Uterus (tissue), 4 donors: ENCODE measurements at places on chromosomes 4 and X.

DNA sequence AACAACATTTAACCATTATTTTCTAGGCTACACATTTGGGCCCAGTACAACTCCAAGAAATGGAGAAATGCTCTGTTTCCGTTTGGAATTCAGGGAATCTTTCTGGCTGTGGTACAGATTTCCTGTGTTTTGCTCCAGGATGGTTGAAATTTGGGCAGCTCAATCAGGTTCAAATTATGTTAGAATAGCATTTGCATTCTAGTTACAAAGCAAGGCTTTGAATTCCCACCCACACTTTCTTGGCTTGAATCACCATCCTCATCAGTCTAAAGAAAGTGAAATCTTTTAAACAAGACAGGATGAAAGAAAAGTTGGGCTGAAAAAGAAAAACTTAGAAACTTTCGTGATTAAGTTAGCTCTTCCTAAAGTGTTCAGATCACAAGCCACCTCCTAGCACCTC is 98.1 kb upstream of the VCX3B start:
- DNase-seq: no peak

GRCh38 chr4:128379860-128380259 is 92.2 kb upstream of the PGRMC2 start:
- peak; percentile 38 for DNase-seq

DNA sequence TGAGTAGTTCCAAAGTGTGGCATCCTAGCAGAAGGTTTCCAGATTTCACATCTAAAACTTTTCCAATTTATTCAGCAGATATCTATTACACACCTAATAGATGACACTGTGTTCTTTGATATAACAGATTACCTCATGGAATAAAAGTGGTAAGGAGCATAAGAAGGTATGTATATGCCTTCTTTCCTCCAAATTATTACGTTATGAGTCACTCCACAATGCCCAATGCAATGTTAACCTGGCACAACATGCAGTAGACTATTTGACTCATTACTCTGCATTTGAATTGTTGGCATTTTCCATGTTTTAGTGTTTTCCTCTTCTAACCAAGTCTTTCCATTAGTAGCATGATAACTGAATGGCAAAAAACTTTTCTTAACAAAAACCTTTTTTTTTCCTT is 383.6 kb downstream of the ADGRL3 start:
- DNase-seq: no peak

- DNase-seq: no peak
Measured at GRCh38 chr4:186137196-186137794, 32.8 kb downstream of the FAM149A start.

DNA sequence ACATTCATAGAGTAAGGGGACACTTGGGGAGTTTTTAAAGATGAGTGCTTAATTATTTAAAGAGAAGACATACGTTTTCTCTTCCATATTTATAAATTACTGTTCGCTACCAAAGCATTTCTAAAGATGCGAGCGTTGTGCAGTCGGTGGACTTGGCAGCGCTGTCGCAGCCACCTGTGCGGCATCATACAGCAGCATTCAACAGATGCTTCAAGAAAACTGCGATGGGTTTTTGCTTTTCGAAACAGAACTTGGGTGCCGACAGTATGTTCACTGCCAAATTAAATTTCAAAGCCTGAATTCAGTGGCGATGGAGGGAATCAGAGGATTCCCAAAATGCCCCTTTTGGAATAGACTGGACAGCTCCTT is 1.6 kb upstream of the HTR2C start:
- no peak for DNase-seq

DNA sequence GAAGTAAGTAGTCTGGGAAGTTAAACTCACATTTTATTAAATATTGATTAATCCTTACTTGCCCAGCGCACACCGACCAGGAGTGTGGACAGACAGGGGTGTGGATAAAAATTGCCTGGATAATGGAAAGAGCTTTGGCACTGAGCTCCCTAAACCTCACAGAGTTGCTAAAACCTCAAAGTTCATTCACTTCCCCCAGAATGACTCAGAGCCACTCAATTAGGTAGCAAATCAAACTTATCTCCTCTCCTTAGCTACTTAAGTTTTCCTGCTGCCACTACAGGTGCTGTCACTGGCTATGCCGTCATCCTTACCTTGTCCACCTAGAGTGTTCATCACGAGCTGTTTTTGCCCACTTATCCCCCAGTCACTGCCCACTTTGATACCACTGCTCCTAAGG is 27.0 kb upstream of the MID1IP1 start:
- no peak for DNase-seq

GRCh38 chrX:103779141-103779789 is 2.6 kb downstream of the PLP1 start:
- no peak for DNase-seq

DNA sequence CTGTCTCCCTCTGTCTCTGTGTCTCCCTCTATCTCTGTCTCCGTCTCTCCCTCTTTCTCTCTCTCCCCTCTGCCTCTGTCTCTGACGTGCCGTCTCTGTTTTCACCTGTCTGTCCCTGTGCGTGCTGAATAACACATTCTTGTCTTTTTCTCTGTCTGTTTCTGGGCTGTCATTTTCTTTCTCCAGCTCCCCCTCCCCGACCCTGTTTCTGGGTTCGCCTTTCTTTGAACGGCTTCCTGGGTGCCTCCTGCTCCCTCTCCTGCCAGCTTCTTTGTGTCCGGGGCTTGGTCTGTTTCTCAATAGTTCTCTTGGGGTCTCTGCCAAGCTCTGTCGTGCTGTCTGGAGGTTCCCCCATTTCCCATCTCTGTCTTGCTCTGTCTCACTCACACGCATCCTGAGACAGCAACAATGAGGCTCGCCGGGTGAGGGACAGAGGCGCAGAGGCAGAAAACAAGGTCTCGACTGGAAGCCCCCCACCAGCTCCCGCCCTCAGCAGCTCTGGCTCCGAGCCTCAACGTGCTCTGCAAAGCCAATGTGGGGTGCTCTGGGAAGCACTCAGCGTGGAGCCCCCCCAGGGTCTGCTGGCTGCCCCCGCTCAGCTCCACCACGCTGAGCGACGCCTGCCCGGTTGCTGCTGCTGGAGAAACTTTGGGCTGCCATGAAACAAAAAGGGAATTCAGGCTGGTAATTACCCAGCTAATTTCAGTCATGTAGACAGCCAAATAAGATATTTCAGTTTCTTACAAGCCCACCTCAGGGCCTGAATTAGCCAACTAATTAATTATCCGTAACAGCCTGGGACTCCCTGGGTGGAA is 3.4 kb downstream of the CPLX1 start:
- DNase-seq: no peak

GRCh38 chr4:128241981-128242380 is 45.6 kb downstream of the PGRMC2 start:
- DNase-seq: no peak

DNA sequence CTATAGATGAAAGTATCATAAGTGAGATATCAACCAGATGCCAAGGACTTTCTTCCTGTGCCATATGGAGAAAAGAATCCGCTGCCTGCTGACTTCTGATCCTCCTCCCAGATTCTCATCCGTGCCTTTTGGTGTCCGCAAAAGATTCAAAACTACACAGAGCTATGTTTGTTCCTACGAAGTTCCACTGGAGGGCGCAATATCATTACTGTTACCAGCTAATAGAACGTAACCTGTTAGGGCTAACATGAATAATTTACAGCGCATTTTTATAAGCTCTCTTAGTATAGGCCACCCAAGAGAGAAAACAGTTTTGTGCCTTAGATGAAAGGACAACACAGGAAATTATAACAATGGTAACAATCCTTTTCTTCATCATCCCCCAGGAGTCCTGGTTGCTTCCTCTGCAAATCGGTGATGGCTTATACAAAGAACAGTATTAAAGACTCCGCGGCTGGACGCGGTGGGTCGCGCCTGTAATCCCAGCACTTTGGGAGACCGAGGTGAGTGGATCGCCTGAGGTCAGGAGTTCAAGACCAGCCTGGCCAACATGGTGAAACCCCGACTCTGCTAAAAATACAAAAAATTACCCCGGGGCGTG is 22.8 kb upstream of the CENPVL3 start:
- DNase-seq: no peak

- DNase-seq: no peak
Measured at GRCh38 chr4:89538886-89539285, 231.3 kb upstream of the GPRIN3 start.

GRCh38 chr4:17204908-17205307 is 306.5 kb upstream of the LDB2 start:
- DNase-seq: no peak

DNA sequence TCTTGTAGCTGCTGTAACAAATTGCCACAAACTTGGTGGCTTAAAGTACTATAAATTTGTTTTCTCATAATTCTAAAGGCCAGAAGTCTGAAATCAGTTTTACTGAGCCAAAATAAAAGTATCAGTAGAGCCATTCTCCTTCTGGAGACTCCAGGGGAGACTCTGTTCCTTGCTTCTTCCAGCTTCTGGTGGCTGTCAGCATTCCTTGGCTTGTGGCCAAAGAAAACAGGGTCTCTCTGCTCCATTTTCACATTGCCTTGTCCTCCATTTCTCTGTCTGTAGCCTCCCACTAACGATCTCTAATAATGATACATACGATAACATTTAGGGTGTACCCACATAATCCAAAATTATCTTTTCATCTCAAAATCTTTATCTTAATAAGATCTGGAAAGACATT is 200.4 kb downstream of the MAB21L2 start:
- no peak for DNase-seq

GRCh38 chr4:24265989-24266388 is 318.4 kb downstream of the DHX15 start:
- no peak for DNase-seq

- DNase-seq: no peak
Measured at GRCh38 chrX:69101683-69102251, 63.5 kb downstream of the PJA1 start.

GRCh38 chr4:17964576-17964975 is 57.0 kb downstream of the LCORL start:
- no peak for DNase-seq

DNA sequence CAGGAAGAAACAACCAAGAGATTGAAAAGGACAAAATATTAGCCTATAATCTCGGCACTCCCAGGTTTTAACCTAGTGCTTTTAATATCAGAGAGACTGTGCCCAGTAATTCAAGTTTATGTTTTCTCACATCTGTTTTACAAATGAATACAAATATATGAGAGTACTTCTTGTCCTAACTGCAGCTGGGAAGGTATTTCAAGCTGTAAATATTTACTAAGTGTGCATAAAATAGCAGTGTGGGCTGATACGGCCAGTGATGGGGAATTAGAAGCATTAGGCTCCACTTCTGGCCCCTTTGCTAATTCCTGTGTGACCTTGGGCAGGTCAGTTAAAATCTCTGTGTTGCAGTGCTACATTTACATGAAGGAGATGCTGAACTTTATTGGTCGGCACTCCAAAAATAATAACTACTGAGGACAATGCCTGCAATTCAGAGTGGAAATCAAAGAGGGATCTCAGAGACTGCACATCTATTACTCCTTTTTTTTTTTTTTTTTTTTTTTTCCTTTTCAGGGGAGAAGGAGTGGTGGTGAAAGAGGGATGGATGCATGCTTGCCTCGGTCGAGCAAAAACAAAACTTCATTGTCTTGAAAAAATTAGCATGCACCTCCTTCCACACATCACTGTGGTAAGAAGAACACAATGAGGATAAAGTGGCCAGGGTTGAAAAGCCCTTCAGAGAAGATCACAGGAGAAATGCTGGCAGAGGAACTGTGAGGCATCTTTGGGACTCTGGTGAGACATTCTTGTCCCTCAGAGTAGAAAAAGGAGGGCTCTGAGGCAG is 44.6 kb upstream of the LNX1 start:
- no peak for DNase-seq

DNA sequence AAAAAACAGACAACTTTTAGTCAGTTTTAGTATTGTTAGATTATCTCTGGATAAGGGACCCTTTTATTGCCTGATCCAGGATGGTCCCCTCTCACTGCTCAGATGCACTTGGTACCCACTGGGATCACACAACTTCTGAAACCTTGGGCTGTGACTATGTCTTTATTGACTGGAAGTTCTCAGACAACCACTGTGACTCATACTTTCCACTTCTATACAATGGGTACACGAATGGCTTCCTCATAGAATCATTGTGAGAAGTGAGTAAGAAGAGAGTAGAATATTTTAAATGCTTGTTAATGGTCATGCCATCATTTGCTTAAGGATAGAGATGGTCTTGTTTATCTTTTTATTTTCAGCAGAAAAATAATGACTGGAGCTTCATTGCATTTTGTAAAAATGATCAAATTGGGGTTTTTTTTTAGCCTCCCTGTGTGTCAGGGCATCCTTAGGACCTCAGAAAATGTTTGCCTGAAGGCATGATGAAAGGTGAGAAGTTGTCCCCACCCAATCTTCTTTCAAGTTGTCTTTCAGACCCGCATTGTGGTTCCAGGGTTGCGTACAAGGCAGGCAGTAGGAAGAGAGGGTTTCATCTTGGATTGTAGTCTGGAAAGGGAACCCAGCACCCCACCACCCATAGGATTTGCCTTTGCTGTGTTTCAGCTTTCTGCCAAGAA is 115.1 kb downstream of the CPEB2 start:
- no peak for DNase-seq

GRCh38 chr4:37793562-37793961 is 32.9 kb upstream of the PGM2 start:
- DNase-seq: no peak

DNA sequence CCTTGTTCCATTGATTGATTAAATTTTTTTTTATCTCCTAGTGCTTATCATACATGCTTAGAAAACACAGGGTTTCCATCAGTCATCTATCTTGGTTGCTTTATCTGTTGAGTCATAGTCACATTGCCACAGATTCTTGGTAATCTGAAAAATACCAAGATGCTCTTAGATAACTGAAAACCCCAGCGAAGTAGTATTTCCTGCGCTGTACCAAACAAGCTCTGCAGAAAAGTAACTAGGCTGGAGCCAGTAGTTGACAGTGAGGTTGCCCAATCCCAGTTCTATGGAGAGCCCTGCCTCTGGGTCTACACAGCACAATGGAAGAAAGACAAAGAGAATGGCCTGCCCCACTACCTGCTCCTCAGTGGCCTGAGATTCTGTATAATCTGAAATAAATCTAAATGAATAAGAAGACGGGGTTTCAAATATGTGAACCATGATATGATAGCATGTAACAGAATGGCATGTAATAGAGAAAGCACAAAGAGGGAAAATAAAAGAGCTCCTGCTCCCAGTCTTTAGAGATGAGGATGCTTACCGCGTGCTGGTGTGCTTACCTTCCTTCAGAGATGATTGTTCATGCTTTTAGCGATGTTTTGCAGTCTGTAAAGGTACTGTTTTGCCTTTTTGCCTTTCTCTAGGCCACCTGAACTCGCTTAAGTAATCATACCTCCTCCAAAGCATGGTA is 55.3 kb upstream of the RAPGEF2 start:
- DNase-seq: no peak

- no peak for DNase-seq
Measured at GRCh38 chr4:155478336-155478835, 101.6 kb upstream of the MAP9 start.

DNA sequence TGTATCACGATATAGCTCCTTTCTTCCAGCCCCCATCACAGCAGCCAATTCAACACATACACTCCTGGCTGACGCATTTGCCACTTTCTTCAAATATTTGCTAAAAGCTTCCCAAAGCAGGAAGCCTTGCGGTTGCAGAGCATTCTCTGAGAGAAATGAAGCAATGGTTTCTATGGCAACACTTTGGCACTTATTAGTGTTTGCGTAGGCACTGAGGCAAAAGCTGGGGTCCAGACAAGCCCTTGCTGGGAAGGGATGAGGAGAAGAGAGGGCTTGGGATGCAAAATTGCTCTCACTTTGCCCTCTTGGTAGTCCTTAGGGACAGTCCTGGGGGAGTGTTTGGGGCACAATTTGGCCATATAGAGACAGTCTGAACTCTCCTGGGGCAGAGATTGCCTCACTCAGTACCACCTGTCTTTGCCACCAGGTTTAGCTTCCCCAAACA is 55.0 kb upstream of the PAK3 start:
- no peak for DNase-seq
